ENCODE measurements at places on chromosomes 2 and 18.

DNA sequence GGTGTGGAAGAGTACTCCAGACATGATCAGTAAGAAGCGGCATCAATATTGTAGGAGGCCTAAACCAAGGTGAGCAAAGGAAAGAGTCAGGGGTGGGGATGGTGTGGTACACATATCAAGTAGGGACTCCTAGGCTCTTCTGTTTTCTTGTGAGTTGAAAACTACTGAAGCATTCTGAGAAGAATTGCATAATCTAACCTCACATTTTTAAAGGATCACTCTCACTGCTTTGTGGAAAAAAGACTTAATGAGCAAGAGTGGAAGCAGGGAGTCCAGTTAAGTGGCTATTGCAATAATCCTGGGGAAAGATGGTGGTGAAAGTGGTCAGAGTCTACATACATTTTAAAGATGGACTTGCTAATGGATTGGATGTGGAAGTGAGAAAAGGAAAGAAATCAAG is 899.5 kb upstream of the FAM98A start:
- no peak for DNase-seq

DNA sequence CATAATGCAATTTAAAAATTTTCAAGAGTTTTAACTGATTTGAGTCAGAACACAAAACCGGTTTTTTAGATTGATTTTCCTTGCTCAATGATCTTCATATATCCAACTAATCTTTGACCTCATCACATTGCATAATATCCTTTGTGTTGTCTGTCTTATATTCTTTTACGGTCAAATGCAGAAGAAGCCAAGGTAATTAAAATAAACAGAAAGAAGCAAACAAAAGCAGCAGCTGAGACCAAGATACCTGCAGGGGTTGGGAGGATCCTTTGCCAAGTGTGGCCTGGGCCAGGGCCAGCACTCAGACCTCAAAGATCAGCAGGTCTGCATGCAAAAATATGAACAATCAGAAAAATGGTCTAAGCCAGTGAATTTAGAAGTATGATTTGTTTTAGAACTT is 428.9 kb upstream of the NETO1 start:
- DNase-seq = no peak

DNA sequence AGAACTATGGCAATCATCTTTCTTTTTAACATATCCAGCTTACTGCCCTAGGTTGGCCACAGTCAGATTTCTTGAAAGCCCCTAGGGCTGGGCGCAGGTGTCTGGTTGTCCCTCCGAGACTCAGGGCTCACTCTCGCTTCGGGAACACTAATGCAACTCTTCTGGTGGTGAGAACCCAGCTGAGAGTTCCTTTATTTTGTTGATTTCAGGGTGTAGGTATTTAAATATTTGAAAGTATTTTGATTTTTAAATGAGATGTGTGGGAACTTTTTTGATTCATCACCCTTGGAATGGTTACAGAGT is 40.7 kb downstream of the INPP4A start:
- DNase-seq = no peak

GRCh38 chr2:109125593-109126500 is 3.2 kb upstream of the SH3RF3 start:
- no peak for DNase-seq

DNA sequence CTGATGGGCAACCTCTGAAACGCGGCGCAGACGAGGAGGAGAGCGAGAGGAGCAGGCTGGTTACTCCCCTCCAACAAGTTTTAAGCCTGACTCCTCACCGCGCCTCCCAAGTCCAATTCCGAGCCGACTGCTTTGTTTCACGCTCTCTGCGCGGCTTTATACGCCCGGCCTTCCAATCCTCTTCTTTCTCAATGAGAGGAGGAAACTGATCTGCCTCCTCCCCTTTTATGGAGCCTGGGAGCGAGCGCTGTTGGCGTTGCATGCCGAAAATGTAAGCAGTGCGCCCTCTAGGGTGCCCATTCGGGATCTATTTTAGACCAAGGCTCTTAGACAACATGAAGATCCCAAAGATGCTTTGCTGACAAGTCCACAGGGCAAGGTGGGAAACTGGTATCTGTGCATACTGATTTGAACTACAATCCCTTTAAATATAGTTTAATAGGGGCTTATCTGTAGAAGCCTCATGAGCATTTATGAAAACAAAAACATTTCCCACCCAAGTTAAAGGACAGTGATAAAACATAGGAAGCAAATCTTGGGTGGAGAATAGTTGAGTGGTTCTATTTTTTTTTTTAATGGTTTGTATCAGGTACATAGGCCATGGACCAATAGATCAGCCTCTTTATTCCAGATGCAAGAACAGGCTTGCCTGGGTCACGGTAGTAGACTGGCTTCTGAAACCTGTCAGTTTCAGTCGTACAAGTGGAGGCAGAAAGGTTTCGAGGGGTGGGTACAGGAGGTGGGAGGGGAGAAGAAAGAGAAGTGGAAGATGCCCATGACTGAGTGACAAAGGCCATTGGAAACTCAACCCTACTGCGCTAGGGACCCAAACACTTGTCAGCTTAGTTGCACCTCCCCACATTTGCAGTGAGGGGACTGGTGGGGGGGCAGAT is at the start of gene RND3:
TSS of gene RND3 (minus strand) at position 131 of the 893 bp plus-strand sequence. CDS start 250 bp downstream, outside the sequence.
- DNase-seq = no peak

Measured in activated naive CD4-positive, alpha-beta T cell (primary cell).